ENCODE measurements at places on chromosomes 2 and 18.

DNA sequence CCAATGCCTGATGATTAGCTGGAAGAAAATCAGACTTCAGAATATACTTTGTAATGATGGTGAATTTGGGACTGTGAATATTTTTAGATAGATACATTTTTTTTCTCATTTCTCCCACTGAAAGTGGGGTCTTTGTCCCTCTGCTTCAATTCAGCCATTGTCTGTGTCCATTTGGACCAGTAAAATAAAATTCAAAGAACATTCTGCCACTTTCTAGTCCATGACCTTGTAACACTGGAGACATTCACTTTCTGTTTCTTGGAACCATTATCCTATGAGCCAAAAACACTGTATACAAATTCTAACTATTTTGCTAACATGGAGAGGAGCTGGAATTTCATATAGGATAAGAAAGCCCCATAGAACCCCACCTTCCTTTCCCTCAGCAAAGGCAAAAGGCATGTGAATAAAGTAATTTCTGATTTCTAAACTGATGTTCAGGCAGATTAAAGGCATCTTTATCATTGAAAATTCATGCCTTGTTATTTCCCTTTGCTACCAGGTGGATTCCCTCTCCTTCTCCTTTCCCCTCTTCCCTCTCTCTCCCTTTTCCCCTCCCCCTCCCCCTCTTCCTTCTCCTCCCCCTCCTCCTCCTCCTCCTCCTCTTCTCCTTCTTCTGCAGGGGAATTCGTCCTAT, 2010.4 kb upstream of the LRRTM1 start:
- DNase-seq = no peak

DNA sequence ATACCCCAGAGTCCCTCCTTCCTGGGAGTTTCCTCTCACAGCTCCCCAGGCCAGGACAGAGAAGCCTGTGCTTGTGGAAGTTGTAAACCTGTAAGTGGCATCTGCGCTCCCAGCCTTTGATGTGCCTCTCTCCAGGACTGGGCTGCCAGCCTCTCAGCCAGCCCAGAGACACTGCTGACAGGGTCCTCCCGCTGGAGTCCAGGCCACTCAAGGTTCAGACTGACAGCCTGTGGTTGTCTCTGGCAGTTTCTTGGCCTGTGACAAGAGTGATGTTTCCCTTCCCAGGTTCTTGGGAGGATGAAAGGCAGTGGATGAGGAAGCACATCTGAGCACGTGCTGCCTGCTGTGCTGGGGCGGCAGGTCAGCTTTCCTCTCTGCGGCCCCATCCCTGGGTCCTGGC, 3.0 kb downstream of the SLC35F6 start:
- no peak for DNase-seq

GRCh38 chr18:73509460-73509859, 638.2 kb downstream of the FBXO15 start:
- DNase-seq = no peak

GRCh38 chr2:135043345-135043744, 3.9 kb downstream of the MAP3K19 start:
- DNase-seq = no peak

GRCh38 chr18:8478166-8478967, 130.9 kb upstream of the RAB12 start:
- peak; percentile 84 for DNase-seq

GRCh38 chr2:85611217-85611704, 605 bp downstream of the C2orf68 start:
- DNase-seq = no peak

DNA sequence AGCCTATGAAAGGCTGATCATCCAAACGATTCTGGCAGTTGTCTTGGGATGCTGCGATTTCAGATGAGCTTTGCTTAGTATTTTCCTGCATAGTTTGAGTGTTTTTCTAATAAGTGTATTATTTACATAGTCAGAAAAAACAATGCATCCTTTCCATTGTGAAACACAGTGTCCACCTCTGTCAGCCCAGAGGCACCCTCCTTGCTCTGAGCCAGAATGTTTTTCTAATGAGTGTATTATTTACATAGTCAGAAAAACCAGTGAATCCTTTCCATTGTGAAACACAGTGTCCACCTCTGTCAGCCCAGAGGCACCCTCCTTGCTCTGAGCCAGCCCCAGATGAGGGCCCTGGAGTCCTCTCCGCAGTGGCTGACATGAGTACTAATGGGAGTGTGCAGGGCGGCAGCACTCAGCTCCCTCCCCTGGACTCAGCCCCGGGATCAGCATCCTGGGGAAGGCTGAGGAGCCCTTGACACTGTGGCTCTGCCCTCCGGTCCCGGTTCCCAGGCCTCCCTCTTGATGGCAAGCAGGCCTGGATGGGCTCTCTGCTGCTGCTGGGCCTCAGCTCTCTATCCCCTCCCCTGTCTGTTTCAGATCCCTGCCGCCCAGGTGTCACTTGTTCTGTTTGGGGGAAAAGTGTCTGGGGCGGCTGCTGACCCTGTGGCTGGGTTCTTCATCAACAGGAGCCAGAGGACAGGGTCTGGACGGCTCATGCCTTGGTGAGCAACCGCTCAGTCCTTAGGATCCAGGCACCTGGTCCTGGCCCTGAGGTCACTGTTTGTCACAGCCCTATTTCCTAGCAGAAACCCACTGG, 5.9 kb downstream of the MFSD2B start:
- DNase-seq = peak; percentile 66

GRCh38 chr2:172462373-172462848, 35.0 kb downstream of the ITGA6 start:
- DNase-seq = no peak

DNA sequence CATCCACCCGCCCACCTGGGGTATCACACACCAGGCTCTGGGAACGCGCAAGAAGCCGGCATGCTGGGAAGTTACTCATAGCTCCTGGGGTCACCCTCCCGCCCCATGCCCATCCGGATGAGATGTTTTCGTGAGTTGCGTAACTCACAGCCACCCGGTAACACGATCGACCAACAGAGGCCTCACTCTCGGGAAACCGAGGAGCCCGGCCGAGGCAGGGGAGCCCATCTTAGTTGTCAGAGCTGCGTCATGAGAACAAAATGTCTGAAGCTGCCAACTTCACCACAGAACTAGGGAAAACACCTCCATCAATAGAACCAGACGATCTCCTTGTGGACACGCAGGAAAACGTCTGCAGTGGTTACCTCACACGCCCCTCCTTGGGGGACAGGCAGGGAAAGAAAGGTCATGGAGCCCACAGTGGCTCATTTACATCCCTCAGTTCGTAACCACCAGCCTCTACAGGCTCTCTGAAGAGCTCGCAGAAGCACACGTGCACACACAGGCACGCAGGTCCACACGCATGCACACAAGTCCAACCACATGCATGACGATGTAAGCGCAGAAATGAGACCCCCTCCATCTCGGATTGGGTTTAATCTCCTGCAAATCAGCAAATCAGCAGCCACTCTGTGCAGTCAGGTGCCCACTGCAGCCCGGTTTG, 26.2 kb downstream of the ADI1 start:
- no peak for DNase-seq

- DNase-seq = no peak
These were observed 5.1 kb downstream of the CYRIA start for GRCh38 chr2:16660556-16660955.

- no peak for DNase-seq
These were observed 10.6 kb downstream of the ZFP36L2 start for GRCh38 chr2:43215673-43216255.

DNA sequence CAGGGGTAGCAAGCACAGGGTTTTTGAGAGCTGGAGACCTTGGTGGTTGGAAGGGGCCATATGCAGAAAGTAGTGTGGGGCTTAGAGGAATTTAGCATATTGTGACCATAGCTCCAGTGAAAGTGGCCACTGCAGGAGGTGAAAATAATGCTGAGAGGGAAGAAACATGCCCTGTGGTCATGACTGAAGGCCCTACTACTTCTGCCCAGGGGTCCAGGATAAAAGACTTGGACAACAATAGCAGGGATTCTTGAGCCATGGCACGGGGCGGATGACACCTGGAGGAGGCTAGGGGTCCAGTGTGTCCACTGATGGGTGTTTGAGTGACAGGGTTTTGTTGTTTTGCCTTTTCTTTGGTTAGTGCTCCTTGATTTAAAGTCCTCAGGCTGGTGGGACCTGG, 694.6 kb downstream of the CPS1 start:
- no peak for DNase-seq

DNA sequence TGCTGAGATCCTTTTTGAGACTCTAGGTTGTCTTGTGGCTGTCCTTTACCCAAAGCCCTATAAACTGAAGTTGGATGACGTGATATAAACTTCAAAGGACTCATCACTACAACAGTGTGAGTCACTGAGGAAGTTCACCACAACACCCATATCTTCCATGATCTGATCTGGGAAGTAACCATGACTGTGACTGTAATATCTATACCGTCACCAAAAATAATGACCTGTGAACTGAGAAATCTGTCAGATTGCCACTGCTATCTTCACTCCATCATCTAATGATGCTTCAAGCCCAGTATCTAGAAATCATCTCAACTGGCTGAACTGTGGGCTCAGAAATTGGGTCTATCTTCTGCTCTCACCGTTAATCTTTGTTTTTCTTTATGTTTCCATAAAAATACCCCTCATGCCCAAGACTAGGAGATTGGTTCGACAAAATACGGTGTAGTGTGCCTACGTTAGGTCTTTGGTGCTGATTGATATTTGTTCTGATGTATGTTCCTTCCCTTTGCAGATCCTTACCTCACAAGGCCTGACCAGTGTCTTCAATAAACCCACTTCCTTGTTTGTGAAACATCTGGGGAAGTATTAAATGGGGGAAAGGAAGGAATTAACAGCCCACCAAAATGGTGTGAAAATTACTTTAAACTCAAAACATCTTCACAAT, 78.2 kb downstream of the MYL12B start:
- no peak for DNase-seq

- no peak for DNase-seq
These were observed 34.3 kb downstream of the ARHGAP25 start for GRCh38 chr2:68768951-68769350.

DNA sequence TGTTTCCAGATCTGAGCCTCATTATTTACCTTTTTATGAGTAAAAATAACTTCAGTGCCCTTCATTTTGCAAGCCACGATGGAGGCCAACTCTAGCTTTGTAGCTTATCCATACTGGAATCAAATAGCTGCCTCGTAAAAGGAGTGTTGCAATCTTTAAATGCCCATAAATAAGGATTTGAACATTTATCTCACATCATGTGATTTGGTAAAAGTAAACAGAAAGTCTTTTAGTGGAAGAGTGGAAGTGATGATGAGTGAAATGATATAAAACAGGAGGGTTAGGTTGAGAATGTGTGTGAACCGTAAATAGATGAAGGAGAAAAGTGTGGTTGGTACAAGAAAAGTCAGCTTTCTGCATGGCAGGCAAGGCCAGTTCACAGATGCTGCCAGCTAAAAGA, 348.9 kb downstream of the OSR1 start:
- no peak for DNase-seq

DNA sequence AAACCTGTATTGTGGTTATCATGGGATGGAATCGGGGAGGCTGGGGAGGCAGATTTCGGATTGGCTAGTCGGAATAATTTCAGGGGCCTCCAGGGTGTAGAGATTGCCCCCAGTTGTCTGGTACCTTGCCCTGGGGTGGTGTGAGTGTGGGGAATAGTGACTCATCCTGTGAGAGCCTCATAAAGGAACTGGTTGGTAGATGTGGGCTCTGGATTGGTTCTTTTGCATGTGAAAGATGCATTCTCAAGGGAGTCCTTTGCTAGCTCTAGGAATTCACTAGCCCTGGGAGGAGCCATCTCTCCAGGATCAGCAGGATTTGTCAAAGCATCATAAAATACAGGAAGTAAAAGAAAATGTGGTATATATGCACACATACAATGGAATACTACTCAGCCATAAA, 331.6 kb downstream of the SETBP1 start:
- no peak for DNase-seq

Data from Caco-2 (cell line).